Eye (tissue), 1 donor: ENCODE measurements at places on chromosomes 7 and 10.

DNA sequence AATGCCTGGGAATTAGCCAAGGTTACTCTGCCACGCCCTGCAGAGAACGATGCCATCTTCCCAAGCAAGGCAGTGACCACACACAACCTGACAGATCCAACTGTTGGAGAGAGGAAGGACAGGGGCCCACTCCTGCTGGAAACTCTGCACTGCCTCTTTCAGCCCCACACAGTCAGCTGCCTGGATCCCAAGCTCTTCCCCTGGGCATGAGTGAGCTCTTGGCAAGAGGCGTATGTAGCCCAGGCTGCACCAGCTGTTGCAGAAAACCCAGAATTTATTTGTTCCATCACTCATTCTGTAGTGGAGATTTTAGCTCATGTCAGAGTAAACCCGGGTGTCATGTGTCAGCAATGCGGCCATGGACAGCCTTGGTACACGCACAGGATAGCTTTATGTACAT is 135.1 kb upstream of the TRIM24 start:
- DNase-seq: peak; percentile 3

GRCh38 chr7:5605775-5606634 is 175.5 kb downstream of the RNF216 start:
- DNase-seq: no peak

DNA sequence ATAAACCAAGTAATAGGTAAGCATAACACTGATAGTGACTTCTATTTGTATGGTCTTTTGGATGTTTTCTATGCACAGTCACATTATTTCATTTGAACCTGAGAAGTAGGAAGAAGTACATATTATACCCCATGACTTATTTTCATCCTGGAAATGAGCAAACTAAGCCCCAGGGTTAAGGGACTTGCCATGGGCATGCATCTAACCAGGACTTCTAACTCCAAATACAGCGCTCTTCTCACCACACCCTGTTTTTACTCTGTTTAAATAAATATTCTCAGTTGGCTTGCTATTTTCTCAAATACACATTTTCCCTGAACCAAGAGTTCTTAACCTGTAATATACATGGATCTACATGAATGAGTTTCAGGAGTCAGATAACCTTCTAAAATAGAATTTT is 16.3 kb downstream of the GNG11 start:
- no peak for DNase-seq

DNA sequence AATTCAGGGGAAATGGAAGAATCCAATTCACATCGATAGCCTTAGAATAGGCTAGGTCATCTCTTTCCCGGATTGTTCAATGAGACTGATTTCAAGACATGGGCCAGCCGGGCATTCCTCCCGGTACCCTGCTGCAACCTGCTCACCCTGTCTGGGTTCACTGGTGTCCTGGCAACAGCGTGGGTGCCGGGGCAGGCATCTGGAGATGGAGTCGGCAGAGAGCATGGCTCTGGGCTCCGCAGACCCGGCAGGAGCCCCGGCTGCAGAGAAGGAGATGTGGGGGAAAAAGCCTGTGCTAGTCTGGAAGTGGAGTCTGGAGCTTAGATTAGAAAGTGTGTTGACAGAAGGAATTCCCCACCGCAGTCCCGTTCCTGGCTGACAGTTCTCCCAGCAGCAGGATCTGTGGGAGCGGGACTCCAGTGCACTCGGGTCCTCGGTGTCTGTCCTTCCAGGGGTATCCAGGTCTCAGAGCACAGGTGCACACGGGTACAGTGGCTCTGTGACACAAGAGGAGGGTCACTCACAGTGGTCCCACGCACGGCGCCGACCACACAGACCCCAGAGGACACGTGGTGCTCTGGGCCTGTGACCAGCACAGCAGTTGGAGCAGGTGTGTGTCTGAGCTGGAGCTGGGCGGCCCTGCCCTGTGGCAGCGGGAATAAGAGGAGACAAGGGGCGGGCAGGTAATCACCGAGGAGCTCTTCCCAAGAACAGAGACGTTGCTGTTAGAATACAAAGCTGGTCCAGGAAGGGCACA is 65.7 kb upstream of the PITRM1 start:
- no peak for DNase-seq

- DNase-seq: no peak
Observed at GRCh38 chr7:105816266-105816843, 60.0 kb downstream of the ATXN7L1 start.

DNA sequence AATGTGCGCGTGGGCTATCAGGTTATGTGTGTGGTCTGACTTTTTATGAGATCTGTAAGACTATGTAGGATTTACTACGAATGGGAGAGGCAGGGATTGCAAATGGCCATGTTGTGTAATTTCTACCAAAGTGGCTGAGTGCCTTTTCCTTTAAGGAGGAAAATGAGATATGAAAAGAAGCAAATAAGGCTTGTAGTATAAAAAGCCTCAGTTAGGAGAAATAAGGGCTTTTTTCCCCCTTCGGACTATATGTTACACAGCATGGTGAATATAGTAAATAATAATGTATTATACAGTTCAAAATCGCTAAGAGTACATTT is 447 bp upstream of the GPAM start:
- DNase-seq: no peak

GRCh38 chr7:46363688-46364087 is 442.6 kb upstream of the IGFBP3 start:
- DNase-seq: peak; percentile 13

GRCh38 chr7:38169847-38170246 is 8.2 kb upstream of the STARD3NL start:
- DNase-seq: peak; percentile 47

DNA sequence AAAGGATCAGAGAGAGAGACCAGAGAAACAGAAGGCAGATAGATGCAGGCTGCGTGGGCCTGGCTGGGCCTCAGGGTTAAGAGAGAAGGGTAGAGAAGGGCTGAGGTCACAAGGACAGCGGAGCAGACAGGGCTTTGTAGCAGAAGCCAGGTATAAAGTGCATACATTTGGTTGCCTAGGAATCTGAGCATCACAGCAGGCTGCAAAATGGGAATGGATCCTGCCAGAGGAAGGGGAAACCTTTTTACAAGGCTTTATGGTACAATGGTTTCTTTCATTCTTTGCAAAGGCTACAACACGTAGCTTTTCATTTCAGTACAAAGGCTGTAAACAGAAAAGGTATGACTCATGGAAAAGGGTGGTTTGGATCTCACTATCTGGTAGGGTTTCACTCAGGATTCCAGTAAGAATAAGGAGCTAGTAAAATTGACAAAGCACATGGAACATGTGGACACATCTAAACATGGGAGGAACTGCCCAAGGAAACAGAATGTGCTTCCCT is 275.1 kb downstream of the DOCK4 start:
- DNase-seq: no peak

- no peak for DNase-seq
Observed at GRCh38 chr7:97317575-97317974, 200.1 kb downstream of the SDHAF3 start.

DNA sequence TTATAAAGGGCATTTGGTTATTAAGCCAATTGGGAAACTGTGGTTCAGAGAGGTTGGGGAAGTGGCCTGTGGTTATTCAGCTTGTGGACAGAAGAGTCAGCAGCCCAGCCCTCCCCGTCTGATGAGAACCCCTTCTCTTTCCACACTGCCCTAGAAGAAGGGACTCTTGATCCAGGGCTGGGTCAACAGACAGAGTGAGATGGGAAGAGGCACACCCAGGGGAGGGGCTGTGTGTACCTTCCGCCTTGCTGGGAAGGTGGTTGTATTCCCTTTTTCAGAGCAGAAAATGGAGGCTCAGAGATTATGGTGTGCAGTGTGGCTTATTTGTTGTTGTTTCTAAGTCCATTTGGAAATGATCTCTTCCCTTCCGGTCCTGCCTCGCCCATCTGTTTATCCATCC is 103.4 kb downstream of the GRK5 start:
- no peak for DNase-seq

DNA sequence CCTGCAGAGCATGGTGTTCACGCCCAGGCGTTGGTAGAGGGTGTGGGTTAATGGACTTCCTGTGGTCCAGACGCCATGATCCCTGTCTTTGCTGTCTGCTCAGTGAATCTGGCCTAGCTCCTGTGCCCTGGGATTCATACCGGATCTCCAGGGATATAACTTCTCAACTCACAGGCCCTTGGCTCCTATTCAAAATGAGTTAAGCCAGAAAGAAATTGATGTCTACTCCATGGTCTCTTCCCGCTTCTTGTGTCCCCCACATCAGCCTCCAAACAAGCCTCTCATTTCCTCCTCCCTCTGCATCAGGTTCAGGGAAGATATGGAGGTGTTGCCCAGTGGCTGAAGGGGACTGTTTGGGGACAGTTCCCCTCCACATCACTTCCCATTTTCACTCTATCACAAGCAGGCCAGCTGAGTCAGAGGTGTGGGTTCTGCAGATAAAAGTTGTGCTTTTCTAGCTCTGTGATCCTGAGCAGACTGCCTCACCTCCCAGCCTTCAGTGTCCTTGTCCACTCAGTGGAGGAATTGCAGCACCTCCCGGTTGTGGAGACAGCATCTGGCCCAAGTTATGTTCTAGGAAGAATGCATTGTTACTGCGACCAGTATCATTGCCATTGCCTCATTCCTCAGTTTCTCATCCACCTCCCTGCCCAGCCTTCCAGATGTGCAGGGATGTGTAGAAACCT is 22.5 kb downstream of the AKR1E2 start:
- no peak for DNase-seq

GRCh38 chr7:33905389-33906032 is at the start of gene BMPER:
Gene BMPER, plus strand, starts transcription at chr7:33905539. Its CDS starts 75 bp downstream, at chr7:33905614.
- peak; percentile 78 for DNase-seq

DNA sequence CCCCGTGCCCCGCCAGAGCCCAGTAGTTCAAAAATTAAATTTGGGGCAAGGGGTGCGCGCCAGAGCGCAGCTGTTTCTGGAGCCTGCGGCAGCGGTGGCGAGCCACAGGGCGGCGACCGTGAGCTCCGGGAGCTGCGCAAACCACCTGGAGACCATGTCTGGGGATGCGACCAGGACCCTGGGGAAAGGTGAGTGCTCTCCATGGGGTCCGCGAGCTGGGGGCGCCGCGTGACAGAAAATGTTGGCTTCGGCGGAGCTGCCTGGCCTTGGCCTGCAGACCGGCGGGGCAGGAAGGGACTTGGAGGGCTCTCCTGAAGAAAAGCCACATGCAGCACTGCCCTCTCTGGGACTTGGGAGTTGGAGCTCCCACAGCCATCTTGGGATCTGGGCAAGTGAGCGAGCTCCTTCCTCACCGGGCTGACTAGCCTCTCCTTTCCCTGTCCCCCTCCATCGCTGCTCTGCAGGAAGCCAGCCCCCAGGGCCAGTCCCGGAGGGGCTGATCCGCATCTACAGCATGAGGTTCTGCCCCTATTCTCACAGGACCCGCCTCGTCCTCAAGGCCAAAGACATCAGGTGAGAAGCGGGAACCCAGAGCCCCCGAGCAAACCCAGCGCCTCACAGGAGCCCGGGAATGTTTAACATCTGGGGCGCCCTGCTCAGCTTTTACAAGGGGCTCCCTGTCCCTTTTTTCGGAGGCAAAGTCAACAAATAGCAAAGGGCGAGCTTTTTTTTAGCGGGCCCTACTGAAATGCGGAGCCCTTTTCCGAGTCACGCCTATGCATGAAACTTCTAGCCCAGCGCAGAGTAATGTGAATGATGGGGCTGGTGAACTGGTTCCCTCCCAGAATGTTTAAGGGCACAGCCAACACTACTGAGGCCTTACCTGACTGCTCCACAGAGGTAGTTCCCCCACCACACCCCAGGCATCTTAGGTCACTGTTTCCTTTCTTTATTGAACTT is 6.1 kb downstream of the GSTO2 start:
- DNase-seq: peak; percentile 78

- no peak for DNase-seq
Observed at GRCh38 chr7:47480576-47481538, 101.1 kb downstream of the TNS3 start.

- no peak for DNase-seq
Observed at GRCh38 chr10:51985336-51985735, 285.9 kb upstream of the CSTF2T start.

DNA sequence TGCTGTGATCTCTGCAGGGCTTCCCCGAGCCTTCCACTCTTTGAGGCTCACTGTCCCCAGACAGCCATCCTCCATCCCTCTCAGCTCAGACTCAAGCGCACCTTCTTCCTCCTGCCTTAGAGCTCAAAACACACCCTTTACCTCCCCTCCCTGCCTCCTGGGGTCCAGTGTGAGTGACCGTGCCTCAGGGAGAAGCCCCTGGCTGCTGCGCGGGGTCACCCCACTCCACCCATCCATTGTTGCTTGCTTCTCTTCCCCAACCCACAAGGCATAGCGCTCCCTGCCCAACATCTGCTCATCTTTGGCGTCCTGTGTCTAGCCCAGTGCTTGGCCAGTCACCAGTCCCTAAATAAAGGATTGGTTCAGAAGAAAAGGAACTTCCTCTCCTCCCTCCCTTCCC is 170.3 kb downstream of the TCERG1L start:
- no peak for DNase-seq

DNA sequence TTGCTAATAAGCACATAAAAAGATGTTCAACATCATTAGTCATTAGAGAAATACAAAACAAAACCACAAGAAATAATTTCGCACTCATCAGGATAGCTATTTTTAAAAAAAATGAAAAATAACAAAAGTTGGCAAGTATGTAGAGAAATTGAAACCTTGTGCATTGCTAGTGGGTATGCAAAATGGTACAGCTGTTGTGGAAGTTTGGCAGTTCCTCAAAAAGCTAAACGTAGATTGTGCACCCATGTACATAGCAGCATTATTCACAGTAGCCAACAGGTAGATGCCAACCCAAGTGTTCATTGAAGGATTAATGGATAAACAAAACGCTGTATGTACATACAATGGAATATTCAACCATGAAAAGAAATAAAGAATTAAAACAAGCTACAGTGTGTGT is 35.3 kb upstream of the STARD3NL start:
- no peak for DNase-seq
